ENCODE measurements at places on chromosomes 1 and 21.
A peak's percentile ranks its signal among the peaks of the same experiment; 100 is the strongest.

DNA sequence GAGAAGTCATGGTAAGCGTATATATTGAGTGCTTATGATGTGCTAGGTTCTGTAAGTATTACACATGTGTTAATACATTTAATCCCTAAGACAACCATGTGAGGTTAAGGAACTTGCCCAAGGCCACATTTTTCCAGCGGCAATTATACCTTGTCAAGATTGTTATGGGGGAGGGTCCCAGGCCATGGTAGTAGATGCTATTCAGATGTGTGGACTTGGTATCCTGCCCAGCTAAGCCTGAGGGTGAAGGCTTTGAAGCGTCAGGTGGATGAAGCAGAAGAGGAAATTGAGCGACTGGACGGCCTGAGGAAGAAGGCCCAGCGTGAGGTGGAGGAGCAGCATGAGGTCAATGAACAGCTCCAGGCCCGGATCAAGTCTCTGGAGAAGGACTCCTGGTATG is 3.6 kb upstream of the TUFT1 start:
- no peak for DNase-seq

- DNase-seq, result no peak
Measured at GRCh38 chr1:180130651-180131050, 24.0 kb upstream of the QSOX1 start.

GRCh38 chr21:17334484-17334883 is 178.4 kb upstream of the CXADR start:
- DNase-seq, result no peak

DNA sequence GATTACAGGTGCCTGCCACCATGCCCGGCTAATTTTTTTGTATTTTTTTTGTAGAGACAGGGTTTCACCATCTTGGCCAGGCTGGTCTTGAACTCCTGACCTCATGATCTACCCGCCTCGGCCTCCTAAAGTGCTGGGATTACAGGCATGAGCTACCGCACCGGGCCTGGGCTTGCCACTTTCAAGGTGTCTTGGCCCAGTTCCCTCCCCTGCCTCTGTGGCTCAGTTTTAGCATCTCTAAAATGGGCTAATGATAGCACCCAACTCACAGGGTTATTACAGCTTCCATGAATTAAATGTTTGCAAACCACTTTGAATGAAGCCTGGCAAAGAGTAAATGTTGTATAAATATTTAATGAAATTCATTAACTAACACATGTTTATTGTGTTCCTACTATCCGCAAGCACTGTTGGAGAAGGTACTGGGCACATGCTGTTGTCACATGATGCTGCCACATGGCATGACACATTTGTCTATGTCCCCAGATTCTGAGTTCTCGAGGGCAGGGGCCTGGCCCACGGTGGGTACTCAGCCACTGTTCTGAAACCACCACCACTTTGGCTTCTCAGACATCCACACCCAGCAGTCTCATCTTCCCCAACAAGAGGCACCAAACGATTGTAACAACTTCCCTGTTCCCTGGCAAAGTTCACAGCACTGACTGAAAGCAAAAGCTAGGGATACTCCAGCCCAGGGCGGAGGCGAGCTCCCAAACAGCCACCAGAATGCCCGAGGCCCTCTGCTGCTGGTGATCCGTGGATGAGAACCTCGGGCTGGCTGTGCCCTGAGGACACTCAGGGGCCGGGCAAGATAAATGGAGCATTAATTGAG is 9.7 kb downstream of the IFFO2 start:
- no peak for DNase-seq

DNA sequence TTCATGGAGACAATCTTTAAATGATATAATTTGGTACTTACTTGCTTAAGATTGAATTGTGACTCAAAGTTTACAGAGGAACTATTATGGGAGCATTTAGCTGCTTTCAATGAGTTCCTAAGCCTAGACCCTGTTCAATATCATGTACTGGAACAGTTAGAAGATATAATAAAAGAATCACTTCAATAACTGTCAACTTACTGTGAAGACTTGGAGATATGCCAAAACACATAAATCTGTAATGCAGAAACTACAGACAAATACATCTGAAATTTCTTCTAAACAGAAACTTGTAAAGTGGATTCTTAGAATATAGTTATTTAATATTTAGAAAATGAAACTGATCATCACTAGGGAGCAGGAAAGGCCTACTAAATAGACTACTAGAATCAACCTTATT is 259.3 kb downstream of the HLX start:
- DNase-seq, result no peak

DNA sequence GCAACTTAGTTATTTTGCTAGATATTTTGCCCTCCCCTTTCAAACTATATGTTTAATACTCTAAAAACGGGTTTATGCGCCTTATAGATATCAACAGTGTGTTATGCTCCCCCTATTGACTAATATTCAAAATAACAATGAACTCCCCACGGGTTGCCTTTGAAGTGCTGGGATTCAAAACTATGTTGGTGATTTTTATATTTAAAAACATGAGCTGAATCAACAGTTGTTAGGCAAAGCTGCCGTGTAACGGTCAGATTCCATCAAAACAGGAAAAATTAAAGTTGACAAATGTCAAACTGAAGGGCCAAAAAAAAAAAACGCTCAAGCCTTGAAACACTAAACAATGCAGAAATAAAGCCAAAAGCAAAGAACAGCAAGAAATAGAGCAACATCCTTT is 2.5 kb downstream of the TGFBR3 start:
- peak; percentile 20 for DNase-seq

- DNase-seq, result no peak
Measured at GRCh38 chr21:45029948-45030681, 44.3 kb upstream of the ADARB1 start.
